ENCODE measurements at places on chromosomes 5 and 9. TPM values are rescaled to one million over a fixed set of nuclear protein-coding genes. Genes with fewer than 3 reads are reported as not detected.

- no peak overlapping the region for H3K4me3 ChIP-seq
- H3K27ac ChIP-seq: no peak overlapping the region
- H3K27me3 ChIP-seq: no peaks in the 10 kb centered on the region
Observed at GRCh38 chr5:103346162-103346748, 87.7 kb downstream of the MACIR start.

DNA sequence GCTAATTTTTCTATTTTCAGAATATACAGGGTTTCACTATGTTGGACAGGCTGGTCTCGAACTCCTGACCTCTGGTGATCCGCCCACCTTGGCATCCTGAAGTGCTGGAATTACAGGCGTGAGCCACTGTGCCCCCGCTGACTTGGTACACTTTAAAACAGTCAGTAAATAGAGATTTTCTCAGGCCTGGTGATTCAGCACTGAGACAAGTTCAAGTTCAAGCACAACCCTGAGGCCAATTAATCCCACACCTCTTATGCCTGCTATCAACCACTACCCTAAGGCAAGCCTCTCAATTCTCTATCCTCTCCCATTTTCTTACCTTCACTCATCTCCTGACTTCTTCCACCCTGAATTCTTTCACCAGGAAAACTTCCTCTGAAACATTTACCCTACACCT, 18.9 kb downstream of the MUSK start:
- no peak for DNase-seq
- no peak overlapping the region for H3K27ac ChIP-seq
- no peaks in the 10 kb centered on the region for H3K36me3 ChIP-seq
- peaks cover 21% of the 10 kb centered on the region for H3K4me1 ChIP-seq

DNA sequence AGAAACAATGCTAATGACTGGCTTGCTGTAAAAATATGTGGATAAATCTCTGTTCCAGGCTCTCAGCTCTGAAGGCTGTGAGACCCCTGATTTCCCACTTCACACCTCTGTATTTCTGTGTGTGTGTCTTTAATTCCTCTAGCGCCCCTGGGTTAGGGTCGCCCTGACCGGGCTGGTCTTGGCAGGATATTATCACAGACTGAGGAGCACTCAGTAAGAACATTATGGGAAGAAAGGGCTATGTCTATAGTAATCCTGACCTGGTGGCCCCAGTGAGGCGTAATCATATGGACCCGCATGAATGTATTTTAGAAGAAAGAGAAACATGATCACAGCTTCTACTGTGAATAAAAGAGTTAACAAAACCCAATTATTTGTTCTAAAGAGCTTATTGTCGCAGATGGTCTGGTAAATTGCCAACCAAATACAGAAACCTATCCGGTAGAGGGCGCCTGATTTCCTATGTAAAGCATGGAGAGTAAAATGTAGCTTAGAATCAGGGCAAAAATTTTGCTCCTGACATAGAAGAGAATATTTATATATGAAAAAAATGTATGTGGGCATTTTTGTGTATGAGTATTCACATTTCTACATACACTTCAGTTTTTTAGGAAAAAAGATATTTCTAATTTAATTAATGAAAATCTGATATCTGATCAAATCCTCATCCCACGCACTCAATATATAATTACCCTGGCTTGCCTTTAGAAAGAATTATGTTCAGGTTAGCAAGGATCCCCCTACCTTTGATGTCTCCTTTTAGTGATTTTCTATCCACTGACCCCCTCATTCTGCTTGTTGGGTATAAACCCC, 5.8 kb upstream of the IFNA1 start:
- no peak overlapping the region for H3K4me3 ChIP-seq
- no peaks in the 10 kb centered on the region for H3K4me1 ChIP-seq
- H3K36me3 ChIP-seq: no peaks in the 10 kb centered on the region

GRCh38 chr5:137604348-137605095, 105.4 kb upstream of the SPOCK1 start:
- no peaks in the 10 kb centered on the region for H3K4me1 ChIP-seq
- no peak overlapping the region for H3K4me3 ChIP-seq
- peaks cover 86% of the 10 kb centered on the region for H3K27me3 ChIP-seq
- H3K36me3 ChIP-seq: peaks cover 4% of the 10 kb centered on the region

GRCh38 chr9:133460405-133461175, 812 bp downstream of the CACFD1 start:
- DNase-seq: peak; percentile 55
- H3K27me3 ChIP-seq: no peaks in the 10 kb centered on the region
- H3K27ac ChIP-seq: no peak overlapping the region
- no peaks in the 10 kb centered on the region for H3K4me1 ChIP-seq
- H3K36me3 ChIP-seq: peaks cover 29% of the 10 kb centered on the region

- H3K27ac ChIP-seq: no peak overlapping the region
- H3K4me1 ChIP-seq: no peaks in the 10 kb centered on the region
- no peak overlapping the region for H3K4me3 ChIP-seq
- no peaks in the 10 kb centered on the region for H3K27me3 ChIP-seq
- DNase-seq: no peak
- no peaks in the 10 kb centered on the region for H3K36me3 ChIP-seq
Observed at GRCh38 chr5:35863159-35863558, 6.5 kb downstream of the IL7R start.

DNA sequence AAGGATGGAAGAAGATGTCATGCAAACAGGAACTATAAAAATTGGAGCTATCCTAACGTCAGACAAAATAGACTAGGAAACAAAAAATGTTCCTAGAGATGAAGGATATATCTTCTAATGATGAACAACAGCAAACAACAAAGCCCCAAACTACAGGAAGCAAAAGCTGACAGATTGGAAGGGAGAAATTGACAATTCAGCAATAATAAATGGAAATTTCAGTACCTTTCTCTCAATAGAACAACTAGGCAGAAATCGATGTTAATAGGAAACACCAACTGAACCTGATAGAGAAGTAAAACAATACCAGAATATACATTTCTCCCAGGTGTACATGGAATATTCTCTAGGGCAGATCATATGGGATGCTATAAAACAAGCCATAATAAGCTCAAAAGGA, 7.6 kb downstream of the SCGB3A1 start:
- no peaks in the 10 kb centered on the region for H3K4me1 ChIP-seq
- no peak overlapping the region for H3K4me3 ChIP-seq
- H3K36me3 ChIP-seq: peaks cover 6% of the 10 kb centered on the region
- peaks cover 29% of the 10 kb centered on the region for H3K27me3 ChIP-seq
- no peak overlapping the region for H3K27ac ChIP-seq

- peaks cover 26% of the 10 kb centered on the region for H3K4me1 ChIP-seq
- DNase-seq: peak; percentile 97
- no peak overlapping the region for H3K27ac ChIP-seq
- no peaks in the 10 kb centered on the region for H3K36me3 ChIP-seq
Observed at GRCh38 chr5:150161242-150162141, 5.1 kb upstream of the CDX1 start.

GRCh38 chr5:4413996-4414395, 726.1 kb upstream of the ADAMTS16 start:
- no peaks in the 10 kb centered on the region for H3K36me3 ChIP-seq
- no peak for DNase-seq
- H3K27me3 ChIP-seq: no peaks in the 10 kb centered on the region
- no peaks in the 10 kb centered on the region for H3K4me1 ChIP-seq

- no peak overlapping the region for H3K27ac ChIP-seq
- no peak overlapping the region for H3K4me3 ChIP-seq
- no peaks in the 10 kb centered on the region for H3K36me3 ChIP-seq
- H3K27me3 ChIP-seq: peaks cover 78% of the 10 kb centered on the region
Observed at GRCh38 chr5:148542812-148543211, 111.5 kb downstream of the HTR4 start.

- no peak overlapping the region for H3K4me3 ChIP-seq
- no peaks in the 10 kb centered on the region for H3K36me3 ChIP-seq
- H3K4me1 ChIP-seq: no peaks in the 10 kb centered on the region
- H3K27me3 ChIP-seq: peaks cover 64% of the 10 kb centered on the region
- peak; percentile 69 for DNase-seq
Observed at GRCh38 chr5:168747987-168748777, 169.0 kb upstream of the PANK3 start.

- H3K36me3 ChIP-seq: peaks cover 7% of the 10 kb centered on the region
- no peak overlapping the region for H3K4me3 ChIP-seq
- H3K4me1 ChIP-seq: no peaks in the 10 kb centered on the region
- no peaks in the 10 kb centered on the region for H3K27me3 ChIP-seq
Observed at GRCh38 chr9:114282507-114282906, 40.4 kb upstream of the ORM1 start.

NRG2 gene
- 3.1 TPM for total RNA-seq

ABCA2 gene
- total RNA-seq: 50.7 TPM

C5orf34 gene
- 6.9 TPM for total RNA-seq

GAPT gene
- not detected for total RNA-seq

MSMP gene
- total RNA-seq: not detected

TEX48 gene
- total RNA-seq: not detected
